Dorsolateral prefrontal cortex (tissue), 122 donors: ENCODE measurements at places on chromosomes 16 and 17.

GRCh38 chr17:77341069-77341541 is 200.3 kb downstream of the SEC14L1 start:
- no peak for DNase-seq

GRCh38 chr16:60123392-60124023 is 1389.4 kb upstream of the GOT2 start:
- no peak for DNase-seq

- DNase-seq, result no peak
Observed at GRCh38 chr17:62059414-62059813, 5.7 kb downstream of the MED13 start.

- no peak for DNase-seq
Observed at GRCh38 chr17:21141331-21141730, 14.6 kb downstream of the DHRS7B start.

DNA sequence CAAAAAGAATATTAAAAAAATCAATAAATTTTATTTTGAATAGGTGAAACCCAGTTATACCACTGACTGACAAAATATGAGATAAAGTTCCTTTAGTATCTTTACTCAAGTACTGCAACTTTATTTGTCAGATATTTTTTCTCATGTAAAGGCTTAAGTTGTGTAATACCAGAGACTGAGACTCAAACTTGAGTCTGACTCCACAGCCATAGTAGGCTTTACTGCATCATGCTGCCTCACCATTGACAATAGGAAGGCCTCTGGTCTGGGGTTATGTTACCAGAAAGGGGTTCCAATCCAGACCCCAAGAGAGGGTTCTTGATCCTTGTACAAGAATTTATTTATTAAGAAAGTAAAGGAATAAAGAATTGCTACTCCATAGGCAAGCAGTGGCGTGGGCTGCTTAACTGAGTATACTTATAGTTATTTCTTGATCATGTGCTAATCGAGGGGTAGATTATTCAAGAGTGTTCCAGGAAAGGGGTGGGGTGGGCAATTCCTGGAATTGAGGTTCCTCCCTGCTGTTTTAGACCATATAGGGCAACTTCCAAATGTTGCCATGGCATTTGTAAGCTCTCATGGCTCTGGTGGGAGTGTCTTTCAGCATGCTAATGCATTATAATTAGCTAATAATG is 187.4 kb upstream of the WSB1 start:
- DNase-seq, result no peak

GRCh38 chr16:47141773-47142485 is 1.8 kb downstream of the NETO2 start:
- DNase-seq, result peak; percentile 87

- DNase-seq, result no peak
Observed at GRCh38 chr16:15592324-15592723, 50.6 kb downstream of the MARF1 start.

DNA sequence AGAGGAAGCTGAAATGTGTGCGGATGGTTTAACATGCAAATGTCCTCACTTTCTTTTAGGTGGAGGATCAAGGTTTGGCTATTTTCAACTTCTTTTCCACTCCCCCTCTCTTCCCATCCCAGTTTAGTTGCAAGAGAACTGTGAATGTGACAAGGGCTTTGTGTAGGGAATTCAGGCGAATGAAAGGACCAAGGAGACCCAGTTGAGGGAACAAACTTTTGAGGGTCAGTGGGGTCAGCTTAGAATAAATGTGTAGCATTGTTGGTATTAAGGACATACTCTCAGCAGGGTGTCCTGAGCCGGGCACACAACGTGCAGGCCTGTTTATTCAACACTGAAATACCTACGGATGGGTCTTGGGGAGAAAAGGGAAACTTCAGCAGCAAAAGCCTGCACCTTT is 346.0 kb downstream of the PMP22 start:
- DNase-seq, result no peak

DNA sequence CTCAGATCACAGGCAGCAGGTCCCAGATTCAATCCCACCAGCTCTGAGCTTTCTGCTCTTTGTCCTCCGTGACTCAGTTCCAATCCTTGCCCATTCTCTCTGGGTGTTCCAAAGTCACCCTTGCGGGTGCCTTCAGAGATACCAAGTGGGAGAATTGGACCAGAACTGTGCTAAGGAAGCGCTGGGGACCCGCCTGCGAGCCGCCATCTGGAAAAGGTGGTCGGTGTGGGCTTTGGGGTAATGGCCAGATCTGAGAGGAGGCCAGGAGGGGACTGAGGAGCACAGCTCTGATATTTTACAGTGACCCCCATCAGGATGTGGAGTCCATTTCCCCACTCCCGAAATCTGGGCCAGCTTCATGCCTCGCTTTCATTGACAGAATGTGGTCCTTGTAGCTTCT is 152.6 kb downstream of the SDK2 start:
- DNase-seq, result no peak

GRCh38 chr16:10256784-10257641 is 74.8 kb upstream of the GRIN2A start:
- no peak for DNase-seq

GRCh38 chr17:32896647-32897258 is 19.8 kb upstream of the MYO1D start:
- DNase-seq, result no peak

DNA sequence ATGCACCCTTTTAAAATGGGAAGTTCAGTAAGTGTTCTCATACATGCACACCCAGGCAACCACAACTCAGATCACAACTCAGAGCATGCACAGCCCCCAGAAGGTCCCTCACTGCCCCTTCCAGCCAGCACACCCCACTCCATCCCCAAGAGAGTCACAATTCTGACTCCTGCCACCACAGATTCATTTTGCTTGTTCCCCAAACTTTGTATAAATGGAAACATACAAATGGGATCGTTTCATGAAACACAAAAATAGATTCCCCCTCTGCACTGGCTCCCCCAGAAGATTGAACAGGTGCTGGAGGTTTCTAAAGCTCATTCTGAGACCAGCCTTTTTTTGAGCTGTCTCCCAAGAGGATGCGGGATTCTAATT is 3.3 kb upstream of the TNFRSF13B start:
- DNase-seq, result no peak

GRCh38 chr16:56355786-56356275 is 69.5 kb downstream of the AMFR start:
- DNase-seq, result no peak

DNA sequence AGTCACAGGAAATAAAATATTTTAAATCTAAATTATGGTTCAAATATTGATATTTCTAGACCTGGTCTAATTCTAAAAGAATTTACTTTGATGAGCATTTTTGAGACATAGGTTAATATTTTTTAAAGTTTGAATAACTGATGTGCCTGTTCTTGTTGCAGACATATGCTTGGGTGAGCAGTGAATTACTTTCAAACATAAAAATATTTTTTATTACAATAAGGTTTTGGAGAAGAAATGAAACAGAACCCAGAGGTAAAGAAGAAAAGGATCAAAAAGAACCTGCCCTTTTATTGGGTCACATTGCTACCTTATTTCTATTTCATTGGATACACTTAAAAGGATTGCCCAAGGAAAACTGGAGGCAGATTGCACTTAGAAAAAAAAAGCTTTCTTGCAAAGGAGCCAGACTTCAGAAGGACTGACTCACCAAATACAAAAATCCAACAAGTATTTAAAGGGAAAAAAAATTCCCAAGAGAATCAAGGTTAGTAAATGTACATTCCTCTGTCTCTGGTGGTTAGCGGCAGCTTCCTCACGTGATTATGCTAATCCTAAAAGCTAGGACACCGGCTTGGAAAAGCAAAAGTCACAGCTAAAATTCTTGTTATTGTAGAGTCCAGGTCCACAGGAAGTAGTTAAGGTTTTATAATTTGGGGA is 18.5 kb downstream of the ENPP7 start:
- DNase-seq, result no peak

- DNase-seq, result peak; percentile 69
Observed at GRCh38 chr17:80449930-80450576, 26.4 kb downstream of the NPTX1 start.

DNA sequence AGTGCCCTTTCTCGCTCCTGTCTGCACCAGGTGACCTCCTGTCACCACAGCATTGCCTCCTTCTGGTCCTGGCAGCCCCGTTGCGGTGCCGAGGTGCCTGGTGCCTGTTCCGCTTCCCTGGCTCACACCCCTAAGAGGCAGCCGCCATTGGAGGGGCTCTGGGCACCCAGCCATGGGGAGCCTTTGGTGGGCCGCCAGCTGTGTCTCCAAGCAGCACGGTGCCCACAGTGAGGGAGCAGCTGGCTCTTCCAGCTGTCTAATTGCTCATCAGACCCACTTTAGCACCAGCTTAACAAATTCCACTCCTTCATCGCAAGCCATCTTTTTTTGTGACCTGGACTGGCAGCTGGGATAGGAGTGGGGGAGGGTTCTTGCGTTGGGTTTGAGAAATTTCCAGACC is 276.1 kb downstream of the SNX29 start:
- DNase-seq, result no peak

DNA sequence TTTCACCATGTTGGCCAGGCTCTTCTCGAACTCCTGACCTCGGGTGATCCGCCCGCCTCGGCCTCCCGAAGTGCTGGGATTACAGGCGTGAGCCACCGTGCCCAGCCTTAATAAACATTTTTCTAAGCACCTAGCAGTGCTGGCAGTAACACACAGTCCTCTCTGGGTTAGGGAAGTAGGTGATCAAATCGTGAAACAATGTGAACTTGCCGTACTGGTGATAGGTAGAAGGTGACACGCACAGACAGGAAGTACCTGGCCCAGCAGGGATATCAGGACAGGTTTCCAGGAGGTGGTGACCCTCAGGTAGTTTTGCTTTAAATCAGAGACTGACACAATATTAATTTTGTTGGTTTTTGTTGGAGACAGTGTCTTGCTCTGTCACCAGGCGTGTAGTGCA is 4.5 kb downstream of the PLD2 start:
- DNase-seq, result no peak

DNA sequence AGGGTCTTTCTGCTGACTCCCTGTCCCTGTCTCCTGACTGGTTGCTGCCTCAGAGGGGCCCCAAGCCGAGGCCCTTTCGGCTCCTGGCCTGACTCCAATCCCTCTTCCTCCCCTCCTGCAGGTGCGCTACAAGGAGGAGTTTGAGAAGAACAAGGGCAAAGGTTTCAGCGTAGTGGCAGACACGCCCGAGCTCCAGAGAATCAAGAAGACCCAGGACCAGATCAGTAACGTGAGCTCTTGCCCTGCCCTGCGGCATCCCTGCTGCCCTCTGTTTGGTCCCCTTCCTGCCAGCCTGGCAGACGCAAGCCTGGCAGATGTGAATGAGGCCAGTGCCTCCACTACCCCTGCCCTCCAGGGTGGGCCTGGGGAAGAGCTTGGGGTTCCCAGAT is 27.1 kb upstream of the LASP1NB start:
- no peak for DNase-seq
